ENCODE measurements at places on chromosomes 6 and 20.

- DNase-seq, result no peak
Measured at GRCh38 chr20:38304845-38305447, 990 bp downstream of the BPI start.

DNA sequence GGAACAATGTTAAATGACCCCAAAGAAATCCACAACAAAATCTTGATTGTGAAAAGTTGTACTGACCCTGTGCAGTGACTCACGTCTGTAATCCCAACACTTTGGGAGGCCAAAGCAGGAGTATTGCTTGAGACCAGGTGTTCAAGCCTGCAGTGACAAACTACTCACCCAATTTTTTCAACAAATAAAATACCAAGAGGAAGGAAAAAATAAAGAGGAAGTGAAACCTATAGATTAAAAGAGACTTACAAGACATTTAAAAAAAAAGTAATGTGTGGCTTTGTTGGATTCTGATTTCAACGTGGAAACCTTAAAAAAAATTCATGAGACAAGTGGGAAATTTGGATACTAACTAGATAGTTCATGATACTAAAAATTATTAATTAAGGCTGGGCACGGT, 31.9 kb downstream of the GINS1 start:
- no peak for DNase-seq

DNA sequence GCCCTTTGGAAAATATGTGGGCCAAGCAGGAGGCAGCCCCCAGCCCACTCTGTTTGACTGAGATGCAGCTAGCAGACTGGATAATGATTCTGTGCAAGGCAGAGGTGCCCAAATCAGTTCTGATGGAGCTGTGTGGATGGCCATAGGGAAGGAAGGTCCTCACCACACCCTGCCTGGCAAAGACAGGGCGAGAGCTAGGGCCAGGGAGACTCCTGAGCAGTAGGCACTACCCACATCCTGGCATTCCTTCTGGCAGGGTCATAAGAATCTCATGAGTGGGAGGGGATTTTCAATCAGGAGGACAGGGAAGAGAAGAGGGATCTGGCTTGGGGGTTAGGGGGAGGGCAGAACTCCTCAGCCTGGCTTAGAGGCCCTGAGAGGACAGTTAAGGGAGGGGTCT, 18.6 kb upstream of the TREM2 start:
- DNase-seq, result no peak

DNA sequence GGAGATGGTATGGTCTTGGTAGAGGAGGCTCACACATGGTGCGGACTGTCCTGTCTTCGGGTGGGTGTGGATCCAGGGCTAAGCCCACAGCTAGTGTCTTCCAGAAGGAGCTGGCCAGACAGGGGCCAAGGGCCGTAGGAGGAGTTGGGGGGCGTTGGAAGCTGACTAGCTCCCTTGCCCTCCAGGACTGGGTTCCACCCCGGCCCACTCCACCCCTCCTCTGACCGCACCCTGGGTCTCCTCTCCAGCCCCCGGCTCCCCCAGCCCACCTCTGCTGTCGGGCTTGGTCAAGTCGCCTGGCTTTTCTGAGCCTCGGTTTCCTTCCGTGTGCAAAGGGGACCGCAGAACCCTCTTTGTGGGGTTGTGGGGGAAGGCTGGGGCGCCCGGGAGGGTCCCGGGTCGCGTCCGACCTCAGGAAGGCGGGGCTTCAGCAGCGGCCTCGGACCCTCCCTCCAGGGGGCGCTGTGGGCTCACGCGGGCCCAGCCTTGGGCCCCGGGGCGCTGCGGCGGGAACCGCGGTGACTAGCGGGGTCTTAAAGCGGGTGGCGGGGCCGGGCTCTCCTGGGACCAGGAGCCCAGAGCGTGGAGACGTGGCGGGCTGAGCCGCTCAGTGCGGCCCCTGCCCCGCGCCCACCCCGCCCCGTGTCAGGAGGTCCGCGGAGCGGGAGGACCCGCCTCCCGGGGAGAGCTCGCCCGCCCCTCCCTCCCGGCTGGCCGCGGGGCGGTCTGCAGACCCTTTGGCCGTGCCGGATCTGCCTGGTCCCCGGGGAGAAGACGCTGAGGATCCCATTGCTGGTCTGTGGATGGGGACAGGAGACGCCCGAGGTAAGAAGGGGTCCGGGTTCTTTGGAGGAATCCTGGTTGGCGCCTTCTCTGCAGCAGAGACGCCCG, 5.4 kb downstream of the NPBWR2 start:
- DNase-seq, result no peak

- no peak for DNase-seq
Measured at GRCh38 chr20:58822748-58823730, 27.7 kb downstream of the GNAS-AS1 start.

GRCh38 chr20:12054556-12054955, 136.9 kb downstream of the BTBD3 start:
- DNase-seq, result no peak

- DNase-seq, result peak; percentile 81
Measured at GRCh38 chr20:58471193-58472164, 43.7 kb downstream of the APCDD1L start.

GRCh38 chr6:37306624-37307222, 47.1 kb upstream of the RNF8 start:
- no peak for DNase-seq

GRCh38 chr6:50819904-50820868, 1.5 kb downstream of the TFAP2B start:
- no peak for DNase-seq

GRCh38 chr6:21279619-21280018, 313.9 kb upstream of the SOX4 start:
- DNase-seq, result no peak

- DNase-seq, result no peak
Measured at GRCh38 chr20:58215116-58215515, 13.3 kb downstream of the ANKRD60 start.

DNA sequence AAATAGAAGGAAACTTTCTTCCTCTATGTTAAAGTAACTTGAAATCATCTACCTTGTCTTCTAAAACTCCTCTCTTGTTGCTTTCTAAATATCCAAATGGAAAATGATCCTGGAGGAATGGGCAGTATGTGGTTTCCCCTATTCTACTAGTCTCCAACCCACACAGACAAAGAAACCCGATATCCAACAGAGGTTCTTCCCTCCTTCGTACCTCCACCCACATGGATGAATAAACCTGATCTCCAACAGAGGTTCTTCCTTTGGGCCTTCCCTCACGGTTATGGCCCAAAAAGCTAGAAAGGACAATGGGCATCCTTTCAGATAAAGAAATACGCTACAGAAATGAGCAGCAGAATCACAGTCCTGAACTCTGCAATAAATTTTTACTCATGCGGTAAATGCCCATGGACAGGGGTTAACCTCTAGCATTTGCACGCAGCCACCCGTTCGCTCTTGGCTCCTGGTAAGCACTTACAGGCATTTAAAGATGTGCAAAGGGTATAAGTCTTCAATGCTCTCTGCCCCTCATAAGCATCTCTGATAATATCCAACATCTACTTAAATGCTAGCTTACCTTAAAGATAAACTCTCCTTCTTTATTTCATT, 130.9 kb downstream of the GMPR start:
- no peak for DNase-seq

DNA sequence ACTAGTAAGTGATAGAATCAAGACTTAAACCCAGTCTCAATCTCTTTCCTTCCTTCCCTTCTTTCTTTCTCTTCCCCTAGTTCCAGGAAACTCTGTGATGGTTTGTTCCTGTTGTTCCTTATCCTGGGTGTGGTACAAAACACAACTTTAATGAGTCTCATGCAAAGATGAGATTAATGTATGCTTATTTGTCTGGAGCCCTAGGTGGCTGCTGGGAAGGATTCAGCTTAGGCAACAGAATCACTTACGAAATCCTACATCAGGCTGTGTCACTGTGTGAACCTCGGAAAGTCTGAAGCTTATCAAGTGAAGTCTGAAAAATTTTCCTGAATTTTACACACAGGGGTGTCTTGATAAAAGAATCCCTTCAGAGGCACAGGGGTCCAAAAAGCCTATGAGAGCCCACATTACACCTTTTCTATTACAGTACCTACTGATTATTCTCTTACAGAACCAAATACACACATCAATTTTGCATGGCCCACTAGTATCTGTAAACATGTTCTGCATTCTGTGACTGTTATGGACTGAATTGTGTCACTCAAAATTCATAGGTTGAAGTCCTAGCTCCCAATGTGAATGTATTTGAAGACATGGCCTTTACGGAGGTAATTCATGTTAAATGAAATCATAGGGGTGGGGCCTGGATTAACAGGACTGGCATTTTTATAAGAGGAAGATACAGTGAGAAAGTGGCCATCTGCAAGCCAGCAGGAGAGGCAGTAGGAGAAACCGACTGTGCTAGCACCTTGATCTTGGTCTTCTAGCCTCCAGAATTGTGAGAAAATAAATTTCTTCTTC, 144.7 kb downstream of the MYB start:
- no peak for DNase-seq

- peak; percentile 82 for DNase-seq
Measured at GRCh38 chr20:49482621-49483017, at the start of gene KCNB1. TSS of gene KCNB1 (minus strand) at chr20:49482668. CDS start at chr20:49482480, 188 bp downstream.

GRCh38 chr6:170135461-170135820, 155.4 kb downstream of the DLL1 start:
- DNase-seq, result no peak

Data from uterus (tissue), 4 donors.